ENCODE measurements at places on chromosomes 11 and 22.

DNA sequence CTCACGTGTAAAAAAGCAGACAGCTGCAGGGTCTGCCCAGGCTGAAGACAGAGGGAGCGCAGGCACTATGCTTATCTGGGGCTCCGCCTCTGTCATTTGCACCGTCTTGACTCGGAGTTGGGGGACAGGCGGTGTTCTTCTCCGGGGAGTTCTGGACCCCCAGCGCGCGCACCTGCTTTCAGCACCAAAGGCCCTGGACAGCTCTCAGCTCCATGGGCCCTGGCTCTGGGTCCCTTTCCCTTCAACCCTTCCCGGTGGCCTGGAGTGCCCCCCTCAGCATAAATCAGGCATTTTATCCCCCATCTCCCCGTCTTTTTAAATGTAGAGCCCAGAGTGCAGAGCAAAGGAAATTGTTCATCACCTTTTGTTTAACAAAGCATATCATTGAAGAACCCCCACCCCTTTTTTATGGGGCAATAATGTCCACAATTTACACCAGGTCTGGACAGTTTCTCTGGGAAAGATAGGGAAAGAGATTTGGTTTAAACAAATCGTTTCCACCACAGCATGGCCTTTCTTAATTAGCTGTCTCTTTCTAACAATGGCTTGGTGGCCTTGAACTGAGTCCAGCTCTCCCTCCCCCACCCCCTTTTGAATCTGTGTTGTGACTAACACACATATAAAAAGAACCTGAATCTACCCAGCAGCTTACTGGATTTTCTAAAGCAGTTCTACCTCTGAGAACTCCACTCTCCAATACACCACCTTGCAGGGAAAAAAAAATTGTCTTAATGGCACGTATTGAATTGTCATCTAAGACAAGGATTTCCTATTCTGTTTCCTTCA lies 1.7 kb downstream of the SEZ6L start:
- DNase-seq: peak; percentile 6

GRCh38 chr22:43726322-43726721 lies 85.8 kb downstream of the EFCAB6 start:
- DNase-seq: peak; percentile 35

GRCh38 chr11:132907651-132908413 lies 624.5 kb downstream of the OPCML start:
- no peak for DNase-seq

GRCh38 chr22:47094861-47095330 lies 332.4 kb downstream of the TBC1D22A start:
- DNase-seq: peak; percentile 40

DNA sequence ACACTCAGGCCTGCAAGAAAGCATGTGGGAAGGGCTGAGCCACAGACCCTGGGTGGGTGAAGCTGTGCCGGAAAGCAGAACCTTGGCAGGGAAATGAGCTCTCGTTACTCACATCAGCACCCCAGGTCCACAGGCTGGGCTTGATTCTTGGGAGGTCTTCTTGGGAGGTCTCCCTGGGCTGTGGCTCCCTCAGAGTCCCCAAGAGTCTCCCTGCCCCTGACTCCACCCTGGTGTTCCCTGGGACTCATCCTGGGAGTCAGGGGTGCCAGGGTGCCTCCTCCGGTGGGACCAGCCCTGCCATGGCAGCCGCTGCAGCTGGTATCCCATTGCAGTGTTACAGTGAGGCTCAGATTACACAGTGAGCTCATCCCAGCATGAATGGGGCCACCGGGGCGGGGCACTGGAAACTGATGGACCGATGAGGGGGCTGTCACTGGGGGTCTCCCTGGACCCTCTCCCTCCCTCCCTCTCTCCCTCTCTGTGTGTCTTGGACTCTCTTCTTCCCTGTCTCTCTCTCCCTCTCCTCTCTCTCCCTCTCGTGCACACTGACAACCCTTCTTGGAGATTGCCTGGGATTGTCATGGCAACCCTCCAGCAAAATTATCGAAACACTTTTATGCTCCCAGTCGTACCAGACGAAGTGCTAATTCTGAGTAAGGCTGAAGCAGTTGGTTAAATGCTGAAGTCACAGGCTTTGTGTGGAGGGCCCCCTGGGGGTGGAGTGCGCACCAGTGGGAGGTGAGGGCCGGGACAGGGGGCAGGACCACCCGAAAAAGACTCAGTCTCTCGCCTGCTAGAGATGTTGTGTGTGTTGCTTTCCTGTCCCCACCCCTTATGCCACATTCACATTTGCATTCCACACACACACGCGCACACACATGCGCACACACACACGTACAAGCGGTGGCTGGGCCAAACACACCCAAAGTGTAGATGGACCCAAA lies 8.6 kb upstream of the C11orf96 start:
- DNase-seq: peak; percentile 69

- no peak for DNase-seq
Observed at GRCh38 chr22:22142661-22143060, 101.9 kb upstream of the VPREB1 start.

DNA sequence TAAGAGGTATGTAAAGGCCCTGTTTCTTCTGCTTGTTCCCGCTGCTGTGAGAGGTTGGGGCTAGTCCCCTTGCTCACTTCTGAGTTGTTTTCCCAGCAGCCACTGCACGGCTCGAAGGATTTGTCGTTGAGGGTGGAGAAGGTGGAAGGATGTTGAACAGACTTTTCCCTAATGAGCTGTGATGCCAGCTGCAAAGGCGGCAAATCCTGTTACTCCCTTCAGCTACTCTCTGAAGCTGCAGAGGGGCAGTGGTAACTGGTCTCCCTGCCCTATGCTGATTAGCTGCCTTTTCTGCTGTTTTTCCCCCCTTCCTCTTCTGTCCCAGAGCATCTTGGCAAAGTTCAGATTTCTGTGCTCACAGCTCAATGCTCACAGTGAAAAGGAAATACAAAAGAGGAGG lies 90.4 kb upstream of the SLC25A18 start:
- no peak for DNase-seq

DNA sequence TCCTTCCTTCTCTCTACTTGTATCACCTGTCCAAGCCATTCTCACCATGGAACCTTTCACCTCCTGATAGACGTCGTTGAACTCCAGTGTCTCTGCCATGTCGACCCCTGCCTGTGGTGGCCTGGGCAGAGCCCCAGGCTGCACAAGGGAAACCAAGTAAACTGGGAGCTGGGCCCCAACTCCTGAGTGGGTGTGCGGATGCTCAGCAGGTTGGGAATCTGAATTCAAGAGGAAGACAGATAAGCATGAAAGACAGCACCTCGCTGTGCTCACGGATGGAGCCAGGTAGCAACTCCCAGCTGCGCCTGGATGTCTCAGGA lies 709 bp downstream of the SSRP1 start:
- DNase-seq: no peak

GRCh38 chr11:66316849-66317251 lies at the start of gene CD248:
Gene CD248, minus strand, starts transcription at chr11:66317044. Its CDS starts 17 bp downstream, at chr11:66317027.
- DNase-seq: peak; percentile 96

- DNase-seq: no peak
Observed at GRCh38 chr22:50713571-50714056, 24.4 kb upstream of the ACR start.

- DNase-seq: no peak
Observed at GRCh38 chr22:33879796-33880195, 40.5 kb downstream of the LARGE1 start.

DNA sequence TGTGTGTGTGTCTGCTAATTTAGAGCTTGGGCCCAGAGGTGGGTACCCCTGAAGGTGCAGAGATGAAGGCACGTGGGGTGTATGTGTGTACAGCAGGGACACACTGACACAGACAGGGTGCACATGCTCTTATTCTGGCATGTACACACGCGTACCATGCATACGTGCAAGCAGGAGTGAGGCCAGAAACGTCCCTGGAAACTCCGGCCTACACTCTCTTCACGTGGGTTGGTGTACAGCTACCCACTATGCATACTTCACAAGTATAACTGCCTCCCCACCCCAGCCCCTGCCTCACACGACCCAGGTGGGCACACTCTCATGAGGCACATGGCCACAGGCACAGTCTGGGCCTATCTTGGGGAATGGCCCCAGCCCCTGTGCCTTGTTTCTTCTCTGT lies 27.5 kb upstream of the JAM3 start:
- DNase-seq: no peak

DNA sequence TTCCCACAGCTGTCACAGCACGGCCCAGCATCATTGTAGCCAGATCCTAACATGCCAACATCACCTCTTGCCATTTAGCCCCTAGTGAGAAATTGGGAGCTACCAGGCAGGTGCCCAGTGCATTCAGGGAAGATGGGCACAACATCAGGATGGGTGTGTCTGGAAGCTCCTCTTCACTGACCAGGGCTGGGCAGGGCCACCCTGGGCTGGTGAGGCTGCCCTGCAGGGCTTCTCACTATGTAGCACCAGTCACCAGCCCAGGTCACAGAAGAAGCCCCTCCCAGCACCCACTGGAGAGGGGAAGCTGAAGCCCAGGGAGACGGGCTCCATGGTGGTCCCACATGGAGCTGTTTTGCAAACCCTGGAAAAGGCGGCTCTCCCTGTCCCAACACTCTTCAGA lies 13.9 kb downstream of the ZNF74 start:
- no peak for DNase-seq

DNA sequence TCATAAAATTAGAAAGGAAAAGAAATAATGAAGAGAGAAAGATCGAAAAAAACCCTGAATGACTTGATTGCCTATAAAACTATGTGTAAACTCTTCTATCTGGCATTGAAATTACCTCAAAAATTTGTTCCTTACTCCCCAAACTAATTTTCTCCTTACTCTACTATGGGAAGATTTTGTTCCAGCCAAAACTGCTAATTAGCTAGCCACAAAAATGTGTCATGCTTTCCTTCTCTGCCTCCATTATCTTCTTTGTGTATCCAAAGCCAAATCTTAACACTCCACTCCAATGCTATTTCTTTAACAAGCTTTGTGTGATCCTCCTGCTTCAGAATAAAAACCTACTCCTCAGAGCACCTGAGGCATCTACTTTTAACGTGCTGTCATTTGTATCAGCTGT lies 831.2 kb downstream of the METTL15 start:
- DNase-seq: peak; percentile 8

DNA sequence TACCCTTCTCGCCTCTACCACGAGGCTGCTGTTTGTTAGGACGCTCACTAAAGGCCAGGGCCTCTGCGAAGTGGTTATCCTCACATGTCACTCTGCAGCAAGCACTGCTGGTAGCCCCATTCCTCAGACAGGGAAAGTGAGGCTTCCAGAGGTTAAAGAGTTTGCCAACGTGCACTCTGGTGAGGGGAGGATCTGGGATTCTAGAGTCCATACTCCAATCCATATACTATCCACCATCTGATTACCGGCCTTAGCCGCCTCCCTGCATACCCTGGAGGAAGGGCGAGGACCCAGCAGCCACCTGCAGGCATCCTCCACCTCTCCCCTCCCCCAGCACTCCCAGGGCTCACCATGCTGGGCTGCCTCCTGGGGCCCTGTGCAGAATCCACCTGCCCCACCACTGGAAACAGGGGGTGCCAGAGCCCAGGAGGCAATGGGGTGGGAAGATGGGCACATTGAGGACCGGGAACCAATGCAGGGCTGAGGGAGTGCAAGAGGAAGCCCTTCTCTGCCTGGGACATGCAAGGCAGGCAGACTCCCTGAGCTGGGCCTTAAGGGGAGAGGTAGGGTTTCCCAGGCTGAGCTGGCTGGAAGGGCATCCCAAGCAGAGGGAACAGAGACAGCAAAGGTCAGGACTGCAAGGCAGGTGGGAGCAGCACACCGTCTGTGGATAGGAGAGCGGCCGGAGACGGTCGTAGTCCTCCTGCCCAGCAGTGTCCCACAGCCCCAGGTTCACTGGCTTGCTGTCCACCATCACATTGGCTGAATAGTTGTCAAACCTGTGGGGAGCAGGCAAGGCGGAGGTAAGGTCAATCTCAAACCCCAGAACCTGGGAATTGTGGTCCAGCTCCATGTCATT lies 11.7 kb downstream of the RAC2 start:
- DNase-seq: no peak

DNA sequence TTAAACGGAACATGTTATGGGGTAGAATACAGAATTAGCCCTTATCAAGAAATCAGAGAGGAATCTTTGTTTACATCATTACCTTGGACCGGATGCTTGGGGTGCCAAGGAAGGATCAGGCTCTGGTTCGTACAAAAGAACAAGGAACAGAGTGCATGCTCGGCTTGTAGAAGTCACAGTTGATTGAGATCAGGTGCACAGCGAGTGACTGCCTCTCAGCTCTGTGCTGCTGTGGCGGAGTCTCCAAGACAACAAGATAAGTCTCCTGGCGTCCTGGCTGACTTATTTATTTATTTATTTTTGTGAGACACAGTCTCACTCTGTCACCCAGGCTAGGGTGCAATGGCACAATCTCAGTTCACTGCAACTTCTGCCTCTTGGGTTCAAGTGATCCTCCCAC lies 31.8 kb downstream of the GLB1L2 start:
- no peak for DNase-seq

- no peak for DNase-seq
Observed at GRCh38 chr22:46774980-46775849, 12.8 kb downstream of the TBC1D22A start.

GRCh38 chr22:25666308-25666707 lies 75.7 kb upstream of the MYO18B start:
- DNase-seq: no peak

DNA sequence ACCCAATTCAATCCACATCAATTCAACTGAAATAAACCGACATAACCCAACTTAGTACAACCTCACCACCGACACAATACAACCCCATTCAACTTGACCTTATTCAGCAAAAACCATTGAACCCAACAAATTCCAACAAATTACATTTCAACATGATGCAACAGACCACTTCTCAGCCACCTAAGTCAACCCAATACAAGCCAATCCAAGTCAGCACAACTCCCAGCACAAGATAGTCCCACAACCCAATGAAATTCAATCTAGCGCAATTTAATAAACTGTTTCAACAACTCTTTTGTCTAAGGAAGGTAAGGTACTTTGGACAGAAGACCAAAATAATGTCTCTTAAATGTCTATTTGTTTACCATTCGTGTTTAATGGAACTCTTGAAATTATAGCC lies 226.0 kb downstream of the MIAT start:
- no peak for DNase-seq

- no peak for DNase-seq
Observed at GRCh38 chr11:60512651-60513225, 2.5 kb upstream of the MS4A13 start.

DNA sequence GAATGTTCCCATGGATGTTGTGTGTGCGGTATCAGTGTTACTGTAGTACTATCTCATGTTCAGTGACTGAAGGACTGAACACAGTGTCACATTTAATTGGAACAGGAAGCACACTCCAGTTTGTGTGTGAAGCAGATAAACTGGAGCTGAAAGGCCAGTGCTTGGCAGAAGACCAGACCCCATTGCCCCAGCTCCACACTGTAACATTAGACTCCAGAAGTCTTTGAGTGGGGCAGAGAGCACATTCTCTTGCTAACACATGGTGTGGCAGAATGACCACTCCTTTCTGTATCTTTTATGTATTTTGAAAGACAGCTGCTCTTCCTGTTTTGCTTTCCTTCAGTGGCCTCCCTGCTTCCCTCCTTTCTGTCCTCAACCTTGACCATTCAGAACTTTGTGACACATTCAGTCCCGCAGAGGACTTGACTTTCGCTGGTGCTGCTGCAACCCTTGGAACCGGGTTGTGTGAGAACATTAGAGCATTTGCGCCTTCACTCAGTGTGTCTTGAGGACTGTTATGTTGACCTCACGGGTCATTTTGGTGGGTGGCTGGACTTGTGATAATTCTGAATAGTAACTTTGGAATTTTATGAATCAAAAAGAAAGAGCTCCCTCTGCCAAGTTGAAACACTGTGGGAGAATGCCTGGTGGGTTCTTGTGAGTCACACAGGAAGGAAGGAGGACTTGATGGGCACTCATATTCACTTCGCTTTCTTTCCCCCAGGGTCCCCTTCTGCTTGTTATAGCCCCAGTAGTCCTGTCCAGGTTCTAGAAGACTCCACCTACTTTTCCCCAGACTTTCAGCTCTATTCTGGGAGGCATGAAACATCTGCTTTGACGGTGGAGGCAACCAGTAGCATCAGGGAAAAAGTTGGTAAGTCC lies 26.4 kb downstream of the AMOTL1 start:
- peak; percentile 95 for DNase-seq

GRCh38 chr11:58622344-58622743 lies at the start of gene CNTF:
Gene CNTF, plus strand, starts transcription at chr11:58622665. Its CDS starts 88 bp downstream, at chr11:58622753.
- peak; percentile 42 for DNase-seq

Measured in fibroblast of skin of scalp (primary cell).